ENCODE measurements at places on chromosomes 11 and 22. TPM values are rescaled to one million over a fixed set of nuclear protein-coding genes. Genes with fewer than 3 reads are reported as not detected.

DNA sequence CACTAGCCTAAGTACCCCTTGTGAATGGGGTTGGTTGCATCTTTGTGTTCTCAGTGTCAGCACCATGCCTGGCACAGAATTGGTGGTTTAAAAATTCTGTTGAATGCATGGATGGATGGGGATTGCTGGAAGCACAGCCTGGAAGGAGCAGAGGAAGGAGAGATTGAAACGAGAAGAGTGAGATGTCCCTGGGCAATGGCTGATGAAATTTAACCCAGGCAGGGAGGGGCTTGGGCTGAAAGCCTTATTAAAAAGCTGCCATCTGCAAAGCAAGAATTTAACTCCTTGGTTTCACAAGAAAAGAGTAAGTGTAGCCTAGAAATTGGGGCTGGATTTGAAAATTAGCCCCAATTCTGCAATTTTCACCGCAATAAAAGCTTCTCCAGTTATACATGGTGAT is 126.7 kb downstream of the TEAD1 start:
- H3K4me3 ChIP-seq = no peak overlapping the region
- H3K27ac ChIP-seq = peak overlapping the region; percentile 37
- H3K36me3 ChIP-seq = peaks cover 2% of the 10 kb centered on the region
- H3K4me1 ChIP-seq = peaks cover 62% of the 10 kb centered on the region

- H3K27ac ChIP-seq = no peak overlapping the region
- no peak for DNase-seq
- no peaks in the 10 kb centered on the region for H3K27me3 ChIP-seq
- H3K4me3 ChIP-seq = no peak overlapping the region
These were observed 13.6 kb upstream of the SREBF2 start for GRCh38 chr22:41819257-41819656.

DNA sequence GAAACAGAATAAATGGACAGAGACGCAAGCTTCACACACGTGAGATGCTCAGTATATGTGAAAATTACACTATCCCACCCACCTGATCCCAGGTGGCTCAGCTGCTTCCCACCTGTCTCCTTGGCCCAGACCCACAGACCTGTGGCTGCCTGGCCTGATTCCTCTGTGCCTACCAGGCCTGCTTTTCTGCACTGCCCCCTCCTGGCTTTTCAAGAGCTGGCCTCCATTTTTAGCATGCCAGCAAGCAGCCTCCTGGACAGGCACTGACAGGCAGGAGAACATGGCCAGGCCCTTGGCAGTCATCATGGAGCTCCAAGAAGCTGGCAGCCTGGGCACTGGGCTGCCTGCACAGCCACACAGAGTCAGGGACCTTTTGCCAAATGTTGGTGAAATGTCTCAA is 79.5 kb upstream of the HMGXB4 start:
- no peaks in the 10 kb centered on the region for H3K36me3 ChIP-seq
- H3K27ac ChIP-seq = no peak overlapping the region
- DNase-seq = no peak
- H3K4me1 ChIP-seq = no peaks in the 10 kb centered on the region
- H3K27me3 ChIP-seq = no peaks in the 10 kb centered on the region

Gene PVALB
- not detected for total RNA-seq

Gene MYRF
- total RNA-seq = 0.16 TPM

Gene ALDH3B1
- total RNA-seq = 37.2 TPM

Gene DDTL
- total RNA-seq = 2.5 TPM

Gene TREH
- not detected for total RNA-seq

Gene CADM1
- not detected for total RNA-seq

Gene DCHS1
- total RNA-seq = 0.19 TPM

All from MCF 10A (cell line).